WTC11 (cell line): ENCODE measurements at places on chromosomes 11 and 22.

- no peaks in the 10 kb centered on the region for H3K27me3 ChIP-seq
- H3K27ac ChIP-seq = no peak overlapping the region
- no peaks in the 10 kb centered on the region for H3K36me3 ChIP-seq
- DNase-seq = no peak
- no peaks in the 10 kb centered on the region for H3K4me1 ChIP-seq
These were observed 16.9 kb upstream of the ALG8 start for GRCh38 chr11:78156127-78156844.

- H3K4me1 ChIP-seq = peaks cover 43% of the 10 kb centered on the region
- no peaks in the 10 kb centered on the region for H3K27me3 ChIP-seq
- H3K27ac ChIP-seq = peak overlapping the region; percentile 55
- peaks cover 9% of the 10 kb centered on the region for H3K36me3 ChIP-seq
- no peak for DNase-seq
These were observed 15.6 kb downstream of the ARAP1 start for GRCh38 chr11:72736452-72737069.

- peak; percentile 43 for DNase-seq
- no peaks in the 10 kb centered on the region for H3K27me3 ChIP-seq
- H3K27ac ChIP-seq = peak overlapping the region; percentile 82
These were observed 708.1 kb downstream of the BRD1 start for GRCh38 chr22:49119551-49119952.

GRCh38 chr11:33668468-33668825 is 32.2 kb downstream of the C11orf91 start:
- DNase-seq = no peak
- 0 out of 2 replicates have a peak overlapping the region, but pooled peaks have one; percentile 1 for H3K4me3 ChIP-seq
- peaks cover 51% of the 10 kb centered on the region for H3K4me1 ChIP-seq
- H3K27me3 ChIP-seq = no peaks in the 10 kb centered on the region

DNA sequence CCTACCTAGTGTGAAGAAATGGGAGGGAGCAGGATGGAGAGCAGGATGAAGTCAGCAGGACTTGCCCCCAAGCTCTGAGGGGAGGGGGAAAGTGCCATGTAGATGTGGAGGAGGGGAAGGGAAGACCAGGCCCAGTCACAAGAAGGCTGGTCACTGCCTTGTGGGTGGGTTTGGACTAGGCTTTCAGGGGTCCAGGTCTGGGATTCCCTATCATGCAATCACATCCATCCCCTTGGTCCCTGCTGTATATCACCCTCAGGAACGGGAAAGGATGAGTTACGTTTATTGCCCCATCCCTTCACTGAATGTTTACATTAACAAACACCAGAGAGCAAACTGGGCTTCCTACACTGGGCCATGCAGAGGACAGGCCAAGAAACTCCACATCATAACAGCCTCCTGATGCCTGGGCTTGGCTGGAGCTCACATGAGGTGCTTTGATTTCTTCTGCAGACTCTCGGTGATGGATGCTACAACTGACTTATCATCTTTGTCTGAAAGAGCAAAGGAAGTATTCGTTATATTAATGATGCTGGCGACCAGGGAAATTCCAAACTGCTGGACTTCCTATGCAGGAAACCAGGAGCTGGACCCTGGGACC is 5.6 kb downstream of the TMEM86A start:
- H3K27ac ChIP-seq = no peak overlapping the region
- H3K27me3 ChIP-seq = peaks cover 85% of the 10 kb centered on the region
- H3K4me1 ChIP-seq = peaks cover 16% of the 10 kb centered on the region
- DNase-seq = no peak
- H3K36me3 ChIP-seq = no peaks in the 10 kb centered on the region

DNA sequence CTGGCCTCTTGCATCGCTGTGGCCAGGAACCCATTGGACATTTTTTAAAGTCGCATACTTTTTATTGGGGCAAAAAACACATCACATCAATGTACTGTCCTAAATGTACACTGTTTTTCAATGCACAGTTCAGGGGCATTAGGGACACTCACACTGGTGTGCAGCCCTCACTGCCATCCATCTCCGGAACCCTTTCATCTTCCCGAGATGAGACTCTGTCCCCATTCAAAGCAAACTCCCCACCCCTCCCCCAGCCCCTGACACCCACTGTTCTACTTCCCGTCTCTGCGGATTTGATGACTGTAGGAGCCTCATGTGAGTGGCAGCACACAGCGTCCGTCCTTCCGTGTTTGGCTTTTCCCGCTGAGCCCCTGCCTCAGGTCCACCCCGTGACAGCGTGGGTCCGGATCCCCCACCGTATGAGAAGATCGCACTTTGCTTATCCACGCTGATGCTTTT is 41.8 kb upstream of the TH start:
- H3K4me3 ChIP-seq = peak overlapping the region; percentile 29; the same call in 1 of the 2 replicates
- no peak overlapping the region for H3K27ac ChIP-seq
- no peaks in the 10 kb centered on the region for H3K36me3 ChIP-seq
- DNase-seq = peak; percentile 22
- H3K27me3 ChIP-seq = peaks cover 30% of the 10 kb centered on the region

DNA sequence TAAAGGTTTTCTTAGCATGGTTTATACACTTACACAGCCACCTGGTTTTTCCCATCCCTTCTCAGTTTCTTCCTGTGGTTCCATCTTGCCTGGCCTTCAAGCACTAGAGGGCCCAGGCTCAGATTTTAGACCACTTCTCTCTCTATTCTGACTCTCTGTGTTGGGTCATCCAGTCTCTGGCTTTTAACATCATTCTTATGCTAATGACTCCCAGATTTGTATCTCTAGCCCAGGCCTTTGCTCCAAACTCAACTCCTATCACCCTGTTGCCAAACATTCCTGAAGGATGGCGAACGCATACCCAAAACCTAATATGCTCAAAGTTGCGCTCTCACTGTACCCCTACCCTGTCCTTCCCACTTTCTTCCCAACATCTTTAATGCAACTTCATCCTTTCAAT is 135.1 kb downstream of the SPATA19 start:
- H3K36me3 ChIP-seq = no peaks in the 10 kb centered on the region
- peaks cover 29% of the 10 kb centered on the region for H3K27me3 ChIP-seq

DNA sequence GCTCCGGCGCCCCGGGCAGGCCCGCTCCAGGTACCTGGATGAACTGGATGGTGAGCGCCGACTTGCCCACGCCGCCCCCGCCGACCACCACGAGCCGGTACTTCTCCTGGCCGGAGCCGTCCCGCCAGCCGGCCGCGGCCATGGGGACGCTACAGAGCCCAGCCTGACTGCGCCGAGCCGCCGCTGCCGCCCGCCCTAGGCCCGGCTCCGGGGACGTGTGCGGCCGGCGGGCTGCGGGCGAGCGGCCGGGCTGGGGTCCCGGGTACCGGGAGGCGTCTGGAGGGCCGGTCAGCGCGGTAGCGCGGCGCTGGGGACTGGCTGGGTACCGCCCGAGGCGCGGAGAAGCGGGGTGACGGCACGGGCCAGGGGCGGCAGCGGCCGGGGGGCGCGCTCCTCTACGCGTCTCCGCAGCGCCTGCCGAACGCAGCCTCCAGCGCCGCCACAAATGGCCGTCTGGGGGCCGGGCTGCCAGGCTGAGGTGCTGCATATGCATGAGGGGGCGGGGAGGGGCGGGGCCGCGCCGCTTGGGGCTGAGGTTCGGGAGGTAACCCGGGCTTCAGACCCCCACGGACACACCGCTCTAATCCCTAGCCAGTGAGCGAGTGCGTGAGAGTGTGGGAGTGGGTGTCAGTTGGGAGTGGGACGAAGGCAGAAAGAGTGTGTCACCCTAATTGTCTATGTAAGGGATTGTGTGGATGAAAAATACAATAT is at the start of gene RRAS2:
Gene RRAS2 (minus strand): TSS at position 455 of the 711 bp plus-strand sequence. CDS start 313 bp downstream, at position 142.
- H3K27ac ChIP-seq = peak within 1 kb of the TSS; percentile 95
- DNase-seq = peak; percentile 85
- peaks cover 51% of the 10 kb centered on the region for H3K4me1 ChIP-seq
- H3K27me3 ChIP-seq = no peaks in the 10 kb centered on the region
- peaks cover 12% of the 10 kb centered on the region for H3K36me3 ChIP-seq

- no peak overlapping the region for H3K27ac ChIP-seq
- H3K4me1 ChIP-seq = peaks cover 6% of the 10 kb centered on the region
- no peak overlapping the region for H3K4me3 ChIP-seq
- peaks cover 34% of the 10 kb centered on the region for H3K36me3 ChIP-seq
These were observed 1273.9 kb upstream of the CNTN5 start for GRCh38 chr11:97746818-97747217.

DNA sequence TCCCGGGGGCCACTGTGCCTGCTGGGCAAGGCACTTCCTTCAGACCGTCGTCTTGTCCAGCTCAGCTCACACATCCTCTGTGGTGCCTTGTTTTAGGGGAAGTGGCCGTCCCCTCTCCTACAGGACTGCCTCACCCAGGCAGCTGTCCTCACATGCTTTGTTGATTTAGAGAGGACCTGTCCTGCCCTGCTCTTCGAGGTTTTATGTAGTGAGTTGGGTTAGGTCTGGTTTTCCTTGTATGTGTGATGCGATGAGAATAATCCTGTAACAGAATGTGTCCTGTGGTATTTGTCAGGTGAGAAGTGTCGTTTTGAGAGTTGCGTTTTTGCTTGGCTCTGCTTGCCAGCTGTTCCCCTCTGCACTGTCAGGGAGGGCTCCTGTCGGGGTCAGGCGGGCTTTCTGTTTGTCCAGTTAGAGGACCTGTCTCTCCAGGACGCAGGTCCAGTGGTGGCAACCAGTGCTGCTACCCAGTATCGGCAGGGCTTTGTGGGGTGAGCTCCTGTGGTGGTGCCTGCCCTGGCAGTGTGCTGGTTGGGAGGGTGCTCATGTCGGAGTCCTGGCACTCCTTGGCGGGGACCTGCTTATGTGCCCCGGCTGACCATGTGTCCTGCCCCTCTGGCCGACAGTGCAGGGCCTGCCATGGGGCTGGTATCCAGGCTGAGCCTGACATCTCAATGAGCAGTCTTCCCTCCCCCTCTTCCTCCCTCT is 41.3 kb downstream of the MUC6 start:
- H3K4me1 ChIP-seq = no peaks in the 10 kb centered on the region
- peaks cover 30% of the 10 kb centered on the region for H3K36me3 ChIP-seq
- H3K27ac ChIP-seq = peak overlapping the region; percentile 84
- H3K27me3 ChIP-seq = no peaks in the 10 kb centered on the region
- H3K4me3 ChIP-seq = no peak overlapping the region

DNA sequence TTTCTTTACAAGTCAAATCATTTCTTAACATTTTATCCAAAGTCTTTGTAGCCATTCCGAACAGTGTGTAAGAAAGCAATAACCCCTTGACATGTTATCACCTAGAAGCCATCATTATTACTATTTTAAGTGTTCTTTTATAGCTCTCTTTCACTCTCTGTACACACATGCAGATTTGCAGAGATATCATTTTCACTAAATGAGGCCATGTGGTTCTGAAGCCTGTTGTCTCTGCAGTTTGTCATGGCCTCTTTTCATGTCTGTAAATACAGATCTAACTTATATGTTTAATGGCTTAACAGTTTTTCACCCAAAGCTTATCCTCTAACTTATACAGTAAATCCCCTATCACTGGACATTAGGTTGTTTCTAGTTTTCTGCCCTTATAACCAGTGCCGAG is 166.8 kb downstream of the MYO18B start:
- H3K4me3 ChIP-seq = no peak overlapping the region
- H3K36me3 ChIP-seq = peaks cover 7% of the 10 kb centered on the region
- H3K27ac ChIP-seq = no peak overlapping the region
- DNase-seq = no peak

DNA sequence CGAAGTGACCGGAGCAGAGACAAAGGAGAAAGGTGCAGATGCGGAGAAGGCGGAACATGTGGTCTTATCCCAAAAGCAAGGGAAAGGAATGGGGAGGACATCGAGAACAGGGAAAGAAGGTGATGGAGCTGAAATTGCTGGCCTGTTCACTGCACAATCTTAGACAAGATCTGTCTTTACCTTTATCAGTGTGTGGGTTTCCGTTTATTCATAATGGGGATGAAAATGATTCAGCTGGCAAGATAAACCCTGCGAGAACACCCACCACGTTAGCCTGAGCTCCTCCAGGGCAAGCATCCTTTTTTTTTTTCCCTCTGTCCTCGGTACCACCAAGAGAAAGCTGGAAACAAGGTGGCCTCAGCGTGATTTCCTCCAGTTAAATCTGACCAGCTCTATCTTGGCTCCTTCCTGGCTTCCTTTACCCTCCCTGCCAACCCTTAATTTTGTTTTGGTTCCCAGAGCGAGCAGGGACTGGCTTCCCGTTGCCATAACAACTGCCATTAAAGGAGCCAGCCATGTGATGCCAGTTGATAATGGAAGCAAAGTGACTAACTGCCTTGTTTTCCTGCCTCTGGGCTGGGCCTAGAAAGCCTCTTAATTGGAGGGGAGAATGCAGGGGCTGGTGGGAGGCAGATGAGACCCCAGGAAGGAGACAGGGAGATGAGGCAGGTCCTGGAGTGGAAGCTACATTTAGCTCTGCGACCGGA is 4.2 kb downstream of the SGSM1 start:
- H3K4me3 ChIP-seq = no peak overlapping the region
- H3K27ac ChIP-seq = no peak overlapping the region
- H3K27me3 ChIP-seq = no peaks in the 10 kb centered on the region
- H3K36me3 ChIP-seq = peaks cover 11% of the 10 kb centered on the region

GRCh38 chr22:23147617-23148387 is 2.5 kb downstream of the RAB36 start:
- peaks cover 35% of the 10 kb centered on the region for H3K4me1 ChIP-seq
- H3K27me3 ChIP-seq = peaks cover 32% of the 10 kb centered on the region
- no peak overlapping the region for H3K27ac ChIP-seq
- no peaks in the 10 kb centered on the region for H3K36me3 ChIP-seq
- no peak overlapping the region for H3K4me3 ChIP-seq
